ENCODE measurements at places on chromosomes 7 and 10.

- H3K4me3 ChIP-seq: no peak overlapping the region
- no peaks in the 10 kb centered on the region for H3K36me3 ChIP-seq
- H3K27ac ChIP-seq: no peak overlapping the region
- peaks cover 11% of the 10 kb centered on the region for H3K4me1 ChIP-seq
- no peaks in the 10 kb centered on the region for H3K27me3 ChIP-seq
- no peak for DNase-seq
Measured at GRCh38 chr10:36602374-36602773, 523.0 kb upstream of the ANKRD30A start.

DNA sequence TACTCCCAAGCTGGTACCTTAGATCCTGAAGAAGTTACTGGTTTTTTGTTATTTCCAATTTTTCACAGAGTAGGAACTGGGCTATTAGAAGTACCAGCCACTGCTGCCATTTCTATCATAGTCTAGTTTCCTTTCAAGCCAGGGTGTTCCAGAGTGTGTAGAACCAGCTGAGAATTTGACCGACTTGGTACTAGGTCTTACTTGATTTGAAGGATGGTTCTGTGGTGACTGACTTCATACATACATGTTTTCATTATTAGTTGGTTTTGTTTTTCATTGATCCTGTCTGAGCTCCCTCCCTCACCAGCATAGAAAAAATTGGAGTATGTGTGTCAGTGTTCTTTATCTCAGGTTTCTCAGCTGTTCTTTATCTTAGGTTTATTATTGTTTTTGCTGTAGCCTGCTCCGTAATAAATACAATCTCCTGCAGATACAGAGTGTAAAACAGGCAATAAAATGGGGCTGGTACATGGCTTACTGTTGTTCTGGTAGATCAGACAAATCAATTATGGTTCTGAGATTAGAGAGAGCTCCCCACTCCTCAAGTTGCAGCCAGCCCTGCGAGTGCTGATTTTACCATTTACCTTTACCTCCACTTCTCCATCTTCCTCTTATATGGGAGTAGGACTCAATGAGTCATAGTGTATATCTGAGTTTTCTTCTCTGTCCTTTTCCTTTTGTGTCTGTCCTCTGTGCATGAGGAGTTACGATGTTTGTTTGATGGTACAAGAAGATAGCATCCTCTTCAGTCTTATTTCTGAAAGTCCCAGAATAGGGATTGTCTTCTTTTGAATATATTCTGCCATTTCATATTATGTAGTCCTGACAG is 122.6 kb downstream of the LRRC4 start:
- H3K4me3 ChIP-seq: no peak overlapping the region
- H3K27me3 ChIP-seq: no peaks in the 10 kb centered on the region
- H3K27ac ChIP-seq: no peak overlapping the region
- DNase-seq: no peak
- H3K4me1 ChIP-seq: peaks cover 6% of the 10 kb centered on the region

GRCh38 chr7:143120691-143121405 is 11.0 kb upstream of the PIP start:
- no peaks in the 10 kb centered on the region for H3K27me3 ChIP-seq
- H3K4me3 ChIP-seq: no peak overlapping the region
- DNase-seq: peak; percentile 21
- H3K36me3 ChIP-seq: no peaks in the 10 kb centered on the region

DNA sequence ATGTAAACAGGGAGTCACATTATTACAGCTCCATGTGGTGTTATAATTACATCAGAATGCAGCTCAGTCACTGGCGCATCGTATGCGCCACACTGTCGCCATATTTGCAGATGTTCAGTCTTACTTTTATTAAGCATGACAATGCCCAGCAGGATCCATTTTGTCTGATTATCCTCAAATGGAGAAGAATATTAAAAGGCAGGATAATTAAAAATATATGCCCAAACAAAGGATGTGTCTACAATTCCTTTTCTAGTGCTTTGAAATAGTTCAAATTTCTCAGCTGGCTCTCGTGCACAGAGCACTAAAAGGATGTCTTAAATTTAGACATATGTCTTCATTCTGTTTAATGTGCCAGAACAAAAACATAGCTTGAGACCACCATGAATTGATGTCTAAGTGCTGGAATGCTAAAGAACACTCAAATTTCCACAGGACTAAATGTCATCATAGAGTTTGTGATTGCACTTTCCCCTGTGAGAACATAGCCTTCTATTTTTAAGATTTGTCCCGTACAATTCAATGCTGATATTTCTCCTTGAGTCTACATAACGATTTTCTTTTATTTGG is 168.0 kb downstream of the DKK1 start:
- H3K4me3 ChIP-seq: no peak overlapping the region
- H3K4me1 ChIP-seq: no peaks in the 10 kb centered on the region
- H3K36me3 ChIP-seq: no peaks in the 10 kb centered on the region
- H3K27ac ChIP-seq: no peak overlapping the region
- peak; percentile 48 for DNase-seq

DNA sequence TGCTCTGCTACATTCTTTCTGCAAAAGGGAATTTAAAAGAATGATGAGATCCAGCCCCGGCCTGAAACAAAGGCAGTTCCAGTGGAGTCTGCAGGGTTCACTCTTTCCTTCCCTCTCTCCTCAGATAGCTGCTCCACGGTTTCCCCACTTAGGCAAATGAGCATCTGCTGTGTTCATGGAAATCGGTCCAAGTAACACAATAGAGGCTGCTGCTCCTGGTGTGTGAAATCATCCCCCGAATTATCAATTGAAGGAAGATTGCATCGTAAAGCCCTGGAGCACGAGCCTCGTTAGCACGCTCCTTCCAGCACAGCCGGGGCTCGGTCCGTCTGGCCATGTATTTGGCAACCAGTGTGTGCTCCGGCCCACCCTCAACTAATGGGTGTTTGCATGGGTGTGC is 108.3 kb upstream of the DPP6 start:
- DNase-seq: no peak
- no peaks in the 10 kb centered on the region for H3K36me3 ChIP-seq
- no peaks in the 10 kb centered on the region for H3K4me1 ChIP-seq
- H3K4me3 ChIP-seq: no peak overlapping the region
- H3K27me3 ChIP-seq: peaks cover 5% of the 10 kb centered on the region

- no peaks in the 10 kb centered on the region for H3K27me3 ChIP-seq
- H3K4me1 ChIP-seq: peaks cover 20% of the 10 kb centered on the region
- no peaks in the 10 kb centered on the region for H3K36me3 ChIP-seq
- DNase-seq: no peak
- H3K4me3 ChIP-seq: no peak overlapping the region
Measured at GRCh38 chr7:158811461-158811860, 17.8 kb downstream of the ESYT2 start.

DNA sequence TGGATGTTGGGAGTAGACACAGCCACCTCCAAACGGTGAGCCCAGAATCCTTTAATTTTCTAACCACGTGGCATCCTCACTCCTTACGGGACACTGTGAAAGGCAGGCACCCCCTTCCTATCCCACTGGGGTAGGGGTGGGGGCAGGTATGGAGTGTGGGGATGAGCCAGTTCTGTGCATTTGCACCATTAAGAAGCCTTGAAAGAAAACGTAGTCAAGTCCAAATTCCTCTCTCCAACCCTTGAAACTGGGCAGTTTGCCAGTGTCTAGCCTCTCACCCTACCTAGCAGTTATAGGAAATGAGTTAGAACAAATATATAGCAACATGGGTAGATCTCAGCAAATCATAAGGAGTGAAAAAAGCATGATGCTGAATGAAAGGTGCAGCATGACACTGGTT is 92.4 kb upstream of the LEP start:
- H3K4me3 ChIP-seq: no peak overlapping the region
- H3K4me1 ChIP-seq: no peaks in the 10 kb centered on the region
- peaks cover 25% of the 10 kb centered on the region for H3K27me3 ChIP-seq
- H3K27ac ChIP-seq: no peak overlapping the region
- H3K36me3 ChIP-seq: no peaks in the 10 kb centered on the region

- DNase-seq: no peak
- no peaks in the 10 kb centered on the region for H3K27me3 ChIP-seq
- H3K36me3 ChIP-seq: no peaks in the 10 kb centered on the region
- H3K27ac ChIP-seq: no peak overlapping the region
- H3K4me1 ChIP-seq: no peaks in the 10 kb centered on the region
- no peak overlapping the region for H3K4me3 ChIP-seq
Measured at GRCh38 chr7:47198159-47198558, 383.8 kb downstream of the TNS3 start.

DNA sequence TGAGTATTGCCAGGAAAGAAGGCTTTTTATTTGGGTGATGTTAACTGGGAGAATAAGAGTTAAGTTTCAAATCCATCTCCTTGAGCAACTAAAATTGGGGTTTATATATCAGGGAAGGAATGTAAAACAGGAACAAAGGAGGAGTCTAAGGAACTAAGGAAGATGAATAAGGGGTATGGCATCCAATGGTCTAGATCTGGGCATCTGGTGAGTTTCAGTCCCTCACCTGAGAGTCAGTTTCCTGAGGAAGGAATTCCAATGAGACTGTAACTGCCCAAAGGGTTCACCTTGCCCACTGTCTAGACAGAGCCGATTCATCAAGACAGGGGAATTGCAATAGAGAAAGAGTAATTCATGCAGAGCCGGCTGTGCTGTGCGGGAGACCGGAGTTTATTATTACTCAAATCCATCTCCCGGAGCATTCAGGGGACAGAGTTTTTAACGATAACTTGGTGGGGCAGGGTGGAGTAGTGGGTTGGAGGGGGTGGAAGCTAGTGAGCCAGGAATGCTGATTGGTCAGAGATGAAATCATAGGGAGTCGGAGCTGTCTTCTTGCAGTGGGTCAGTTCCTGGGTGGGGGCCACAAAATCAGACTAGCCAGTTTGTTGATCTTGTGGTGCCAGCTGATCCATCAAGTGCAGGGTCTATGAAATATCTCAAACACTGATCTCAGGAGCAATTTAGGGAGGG is 188.3 kb upstream of the STK17A start:
- H3K4me1 ChIP-seq: no peaks in the 10 kb centered on the region
- DNase-seq: no peak
- peaks cover 5% of the 10 kb centered on the region for H3K27me3 ChIP-seq
- no peak overlapping the region for H3K4me3 ChIP-seq
- no peaks in the 10 kb centered on the region for H3K36me3 ChIP-seq

GRCh38 chr10:593901-594457 is 95.5 kb downstream of the DIP2C start:
- no peaks in the 10 kb centered on the region for H3K27me3 ChIP-seq
- peaks cover 5% of the 10 kb centered on the region for H3K4me1 ChIP-seq
- H3K27ac ChIP-seq: no peak overlapping the region
- DNase-seq: no peak
- no peaks in the 10 kb centered on the region for H3K36me3 ChIP-seq
- H3K4me3 ChIP-seq: no peak overlapping the region

GRCh38 chr10:79382491-79382941 is 35.2 kb downstream of the PPIF start:
- no peak for DNase-seq
- no peak overlapping the region for H3K4me3 ChIP-seq
- no peaks in the 10 kb centered on the region for H3K36me3 ChIP-seq
- H3K27ac ChIP-seq: no peak overlapping the region

DNA sequence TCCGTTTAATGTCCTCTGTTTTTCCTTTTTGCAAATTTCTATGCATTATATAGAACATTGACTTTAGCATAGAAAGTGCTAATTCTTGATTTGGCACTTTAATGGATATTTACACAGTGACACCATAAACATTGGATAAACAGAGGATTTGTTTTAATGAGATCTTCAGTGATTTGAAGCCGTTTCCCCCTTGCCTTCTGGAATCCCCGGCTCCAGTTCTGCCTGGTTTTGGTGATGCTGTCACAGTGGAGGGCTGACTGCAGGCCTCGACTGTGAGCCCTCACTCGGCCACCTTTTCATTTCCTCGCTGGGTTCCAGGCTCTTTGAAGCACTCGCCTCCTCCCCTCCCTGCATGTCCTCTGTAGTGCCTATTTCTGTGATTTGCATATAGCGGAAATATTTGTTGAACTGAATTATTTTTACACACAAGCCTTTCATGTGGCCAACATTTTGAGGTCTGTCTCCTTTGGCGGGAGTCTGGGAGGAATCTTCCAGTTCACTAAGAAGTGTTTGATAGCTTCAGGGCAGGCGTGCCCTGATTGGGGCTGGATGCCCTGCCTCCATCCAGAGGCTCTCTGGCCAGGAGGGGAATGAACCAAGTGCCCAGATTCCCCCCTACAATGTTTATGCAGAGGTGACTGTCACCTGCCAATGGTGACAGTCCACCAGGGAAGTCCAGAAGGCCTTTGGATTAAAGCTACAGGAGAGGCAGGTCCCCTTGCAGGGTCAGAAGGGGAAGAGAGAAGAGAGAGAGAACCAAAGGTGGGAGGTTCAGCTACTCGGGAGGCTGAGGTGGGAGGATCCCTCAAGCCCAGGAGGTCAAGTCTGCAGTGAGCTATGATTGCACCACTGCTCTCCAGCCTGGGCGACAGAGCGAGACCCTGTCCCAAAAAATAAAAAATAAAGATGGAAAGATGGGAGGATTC is 67.5 kb downstream of the CUX1 start:
- H3K4me1 ChIP-seq: peaks cover 38% of the 10 kb centered on the region
- H3K27me3 ChIP-seq: no peaks in the 10 kb centered on the region
- H3K4me3 ChIP-seq: no peak overlapping the region
- no peaks in the 10 kb centered on the region for H3K36me3 ChIP-seq
- no peak for DNase-seq

GRCh38 chr10:17348501-17349349 is 105.7 kb downstream of the ST8SIA6 start:
- no peak overlapping the region for H3K27ac ChIP-seq
- H3K36me3 ChIP-seq: no peaks in the 10 kb centered on the region
- H3K4me3 ChIP-seq: no peak overlapping the region
- H3K4me1 ChIP-seq: peaks cover 13% of the 10 kb centered on the region
- H3K27me3 ChIP-seq: no peaks in the 10 kb centered on the region

- H3K4me3 ChIP-seq: no peak overlapping the region
- H3K4me1 ChIP-seq: no peaks in the 10 kb centered on the region
- no peak for DNase-seq
Measured at GRCh38 chr7:91443862-91444261, 179.6 kb downstream of the FZD1 start.

- H3K4me1 ChIP-seq: no peaks in the 10 kb centered on the region
- no peak overlapping the region for H3K4me3 ChIP-seq
- no peak for DNase-seq
Measured at GRCh38 chr7:157499121-157499834, 162.5 kb downstream of the DNAJB6 start.

DNA sequence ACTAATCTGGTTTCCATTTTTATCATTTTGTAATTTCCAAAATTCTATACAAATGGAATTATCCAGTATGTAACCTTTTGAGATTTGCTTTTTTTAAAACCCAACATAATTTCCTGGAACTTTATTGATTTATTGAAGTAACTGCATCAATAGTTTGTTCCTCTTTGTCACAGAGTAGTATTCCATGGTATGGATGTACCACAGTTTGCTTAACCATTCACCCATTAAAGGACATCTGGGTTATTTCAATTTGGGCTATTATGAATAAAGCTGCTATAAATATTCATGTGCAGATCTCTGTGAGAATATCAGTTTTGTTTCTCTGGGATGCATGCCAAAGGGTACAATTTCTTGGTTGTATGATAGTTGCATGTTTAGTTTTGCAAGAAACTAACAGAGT is 2.9 kb downstream of the GPNMB start:
- DNase-seq: no peak
- H3K36me3 ChIP-seq: no peaks in the 10 kb centered on the region
- no peak overlapping the region for H3K27ac ChIP-seq
- H3K4me1 ChIP-seq: no peaks in the 10 kb centered on the region
- no peaks in the 10 kb centered on the region for H3K27me3 ChIP-seq

All from A673 (cell line).